ENCODE measurements at places on chromosomes 6 and 20.

GRCh38 chr6:33994472-33995308 is 151.2 kb downstream of the GRM4 start:
- no peak for DNase-seq

GRCh38 chr20:5393218-5393870 is 76.6 kb upstream of the PROKR2 start:
- DNase-seq, result no peak

GRCh38 chr6:15614277-15614676 is 48.6 kb downstream of the DTNBP1 start:
- no peak for DNase-seq

DNA sequence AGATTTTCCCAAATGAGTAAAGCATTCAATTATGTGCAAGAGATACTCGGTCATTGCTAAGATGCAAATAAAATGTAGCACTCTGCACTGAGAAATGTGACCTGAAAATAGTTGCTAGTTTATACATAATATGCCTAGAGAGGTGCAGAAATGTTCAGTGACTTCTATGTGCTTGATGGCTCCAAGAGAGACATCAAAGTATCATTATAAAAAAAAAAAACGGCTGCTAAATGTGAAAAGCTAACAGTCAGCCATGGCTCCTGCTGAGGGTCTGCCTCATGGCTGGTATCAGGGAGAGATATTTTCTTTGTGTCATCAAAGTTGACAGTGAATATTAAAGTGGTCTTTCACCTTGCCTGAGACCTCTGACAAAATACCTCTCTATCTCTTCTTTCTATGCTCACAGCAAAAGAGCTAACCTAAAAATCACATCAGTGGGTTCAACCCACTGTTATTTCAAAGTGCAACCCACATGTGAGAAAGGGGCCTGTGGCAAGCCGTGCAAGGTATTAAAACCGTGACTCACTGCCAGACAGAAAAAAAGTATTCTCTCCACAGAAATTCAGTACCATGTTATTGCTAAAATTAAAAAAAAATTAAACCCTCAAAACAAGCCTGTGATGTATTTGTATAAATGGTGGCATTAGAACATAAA is 259.0 kb downstream of the HIVEP2 start:
- DNase-seq, result no peak

- DNase-seq, result peak; percentile 27
Measured at GRCh38 chr20:62651285-62652021, 9.2 kb downstream of the SLCO4A1 start.

DNA sequence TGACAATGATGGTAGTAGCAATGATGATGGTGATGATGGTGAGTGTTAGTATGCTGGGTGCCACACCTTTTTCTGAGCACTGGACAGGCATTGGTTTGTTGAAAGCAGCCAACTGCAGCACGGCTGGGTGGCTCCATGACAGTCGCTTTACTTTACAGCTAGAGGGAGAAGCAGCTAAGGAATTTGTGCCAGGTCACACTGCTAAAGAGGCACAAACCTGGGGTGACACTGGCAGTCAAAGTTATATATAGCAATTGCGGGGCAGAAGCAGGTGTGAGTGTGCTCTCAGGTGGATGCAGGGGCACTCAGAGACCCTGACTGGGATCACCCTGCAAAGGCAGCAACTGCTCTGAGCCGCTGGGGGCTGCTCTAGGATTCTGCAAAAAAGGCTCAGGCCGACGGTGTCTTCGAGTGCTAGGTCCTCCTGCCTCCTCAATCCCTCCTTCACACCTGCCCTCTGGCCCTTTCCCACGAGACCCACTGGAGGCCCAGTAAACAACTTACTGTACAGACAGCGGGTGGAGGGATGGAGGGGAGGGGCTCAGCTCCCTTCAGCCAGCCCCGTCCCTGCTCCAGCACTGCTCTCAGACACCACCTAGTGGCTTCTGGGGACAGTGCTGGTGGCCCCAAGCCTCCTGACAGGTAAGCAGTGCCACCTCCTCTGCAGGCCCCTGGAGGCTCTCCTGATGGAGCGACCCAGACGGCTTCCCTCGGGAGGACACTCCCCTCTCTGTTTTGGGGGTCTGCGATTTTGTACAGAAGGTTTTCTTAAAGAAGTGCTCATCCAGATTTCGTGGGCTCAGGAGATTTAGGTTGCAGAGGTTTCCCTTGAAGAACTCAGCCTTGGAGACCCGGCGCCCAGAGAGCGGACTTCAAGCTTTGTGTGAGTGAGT is 4.4 kb upstream of the RPS21 start:
- peak; percentile 70 for DNase-seq

DNA sequence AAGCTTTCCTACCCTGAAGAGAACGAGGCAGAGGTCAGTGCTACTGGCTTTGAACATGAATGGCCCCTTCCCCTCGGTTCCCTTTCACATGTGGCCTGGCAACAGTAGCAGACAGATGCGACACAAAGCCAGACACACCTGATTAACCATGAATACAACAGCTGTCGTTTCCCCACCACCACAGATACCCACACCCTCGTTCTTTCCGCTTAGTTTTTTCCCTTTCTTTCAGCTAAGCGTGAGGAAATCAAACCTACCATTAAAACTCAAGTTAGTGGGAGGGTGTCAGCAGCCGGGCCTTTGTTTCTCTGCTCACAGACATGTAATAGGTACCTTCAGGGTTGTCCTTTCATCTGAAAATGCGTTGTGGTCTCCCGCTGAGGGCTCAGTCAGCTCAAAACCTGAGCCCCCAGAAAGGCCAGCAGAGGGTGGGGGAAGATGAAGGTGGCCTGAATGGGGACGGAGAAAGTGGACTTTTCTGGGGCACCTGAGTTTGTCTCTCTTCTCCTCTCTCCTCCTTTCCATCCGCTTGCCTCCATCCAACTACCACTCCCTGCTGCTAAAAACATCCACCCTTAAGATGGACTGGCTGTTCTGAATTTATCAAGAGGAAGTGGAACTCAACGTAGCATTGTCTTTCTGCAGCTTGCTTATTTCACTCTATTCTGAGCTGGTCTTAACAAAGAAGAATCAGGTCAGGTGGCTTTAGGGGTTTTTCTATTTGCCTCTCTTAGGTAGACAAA is 516.6 kb upstream of the JARID2 start:
- DNase-seq, result no peak

DNA sequence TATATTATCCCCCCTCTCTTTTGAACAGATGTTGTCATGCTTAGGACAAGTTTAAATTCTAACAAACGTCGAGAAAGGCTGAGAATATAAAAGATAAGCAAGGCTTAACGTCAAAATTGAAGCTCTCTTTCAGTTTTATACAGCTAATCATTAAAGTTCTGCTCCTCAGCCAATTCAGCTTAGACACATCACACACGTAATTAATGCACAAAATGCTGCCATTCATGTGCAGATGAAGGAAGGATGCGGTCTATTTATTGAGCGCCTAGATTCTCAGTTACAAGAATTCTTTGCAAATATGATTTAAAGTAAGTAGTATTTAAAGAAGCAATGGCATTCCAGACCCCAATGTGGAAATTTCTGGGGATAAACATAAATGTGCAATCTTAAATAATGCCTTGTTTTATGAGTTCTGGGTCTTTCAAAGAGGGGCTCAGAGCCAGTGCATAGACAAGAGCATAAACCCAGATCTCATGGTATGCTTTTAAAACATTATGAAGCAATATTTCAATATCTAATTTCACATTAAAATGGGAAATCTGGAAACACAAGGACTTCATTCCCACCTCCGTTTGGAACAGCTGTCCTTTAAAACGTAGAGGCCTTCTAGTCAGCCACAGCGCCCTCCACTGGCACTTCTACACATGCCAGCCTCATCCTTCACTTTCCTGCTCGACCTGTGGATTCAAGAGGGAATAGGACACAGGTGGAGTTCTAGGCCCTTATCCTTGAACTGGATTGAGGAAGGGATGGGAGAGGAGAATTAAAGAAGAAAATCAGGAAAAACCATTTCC is 85.8 kb downstream of the LYRM4 start:
- no peak for DNase-seq

DNA sequence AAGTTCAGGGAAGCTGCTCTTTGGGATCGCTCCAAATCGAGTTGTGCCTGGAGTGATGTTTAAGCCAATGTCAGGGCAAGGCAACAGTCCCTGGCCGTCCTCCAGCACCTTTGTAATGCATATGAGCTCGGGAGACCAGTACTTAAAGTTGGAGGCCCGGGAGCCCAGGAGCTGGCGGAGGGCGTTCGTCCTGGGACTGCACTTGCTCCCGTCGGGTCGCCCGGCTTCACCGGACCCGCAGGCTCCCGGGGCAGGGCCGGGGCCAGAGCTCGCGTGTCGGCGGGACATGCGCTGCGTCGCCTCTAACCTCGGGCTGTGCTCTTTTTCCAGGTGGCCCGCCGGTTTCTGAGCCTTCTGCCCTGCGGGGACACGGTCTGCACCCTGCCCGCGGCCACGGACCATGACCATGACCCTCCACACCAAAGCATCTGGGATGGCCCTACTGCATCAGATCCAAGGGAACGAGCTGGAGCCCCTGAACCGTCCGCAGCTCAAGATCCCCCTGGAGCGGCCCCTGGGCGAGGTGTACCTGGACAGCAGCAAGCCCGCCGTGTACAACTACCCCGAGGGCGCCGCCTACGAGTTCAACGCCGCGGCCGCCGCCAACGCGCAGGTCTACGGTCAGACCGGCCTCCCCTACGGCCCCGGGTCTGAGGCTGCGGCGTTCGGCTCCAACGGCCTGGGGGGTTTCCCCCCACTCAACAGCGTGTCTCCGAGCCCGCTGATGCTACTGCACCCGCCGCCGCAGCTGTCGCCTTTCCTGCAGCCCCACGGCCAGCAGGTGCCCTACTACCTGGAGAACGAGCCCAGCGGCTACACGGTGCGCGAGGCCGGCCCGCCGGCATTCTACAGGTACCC is at the start of gene ESR1:
Gene ESR1, plus strand, starts transcription at position 170 of the 858 bp plus-strand sequence. Its CDS starts 231 bp downstream, at position 401.
- DNase-seq, result no peak

DNA sequence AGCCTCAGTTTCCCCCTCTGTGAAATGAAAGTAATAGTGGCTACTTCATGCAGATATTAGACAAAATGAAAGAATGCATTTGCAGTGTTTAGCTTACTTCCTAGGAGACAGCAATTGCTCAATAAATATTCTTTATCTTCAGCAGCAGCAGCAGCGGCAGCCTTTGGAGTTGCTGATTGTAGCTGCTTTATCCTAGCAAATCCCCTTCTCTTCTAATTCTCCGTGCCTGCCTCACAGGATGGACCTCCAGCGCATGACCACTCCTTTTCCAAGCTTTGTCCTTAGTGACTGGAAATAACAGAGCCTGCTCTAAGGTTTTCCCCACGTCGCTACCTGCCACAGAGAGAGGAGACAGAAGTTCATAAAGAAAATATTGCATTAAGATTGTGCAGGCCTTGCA is 279.8 kb downstream of the TSHZ2 start:
- DNase-seq, result no peak

- no peak for DNase-seq
Measured at GRCh38 chr20:45545754-45546453, 1.3 kb downstream of the EPPIN start.

DNA sequence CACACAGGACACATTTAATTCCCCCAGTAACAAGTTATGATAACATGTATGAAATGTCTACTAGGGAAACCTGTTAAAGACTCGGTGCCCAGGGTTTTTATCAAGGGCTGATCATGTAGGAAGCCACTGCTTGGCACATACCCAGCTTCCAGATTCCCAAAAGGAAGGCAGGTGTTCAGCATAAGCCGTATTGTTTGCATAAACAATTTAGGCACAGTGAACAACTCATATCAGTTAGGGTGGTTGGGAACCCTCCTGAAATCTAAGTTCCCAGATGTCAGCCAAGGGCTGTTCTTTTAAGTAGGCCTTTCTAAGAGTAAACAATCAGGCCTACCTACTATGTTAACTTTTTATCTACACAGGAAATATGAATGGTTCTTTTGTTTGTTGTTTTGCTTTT is 74.1 kb downstream of the ASXL1 start:
- DNase-seq, result no peak

DNA sequence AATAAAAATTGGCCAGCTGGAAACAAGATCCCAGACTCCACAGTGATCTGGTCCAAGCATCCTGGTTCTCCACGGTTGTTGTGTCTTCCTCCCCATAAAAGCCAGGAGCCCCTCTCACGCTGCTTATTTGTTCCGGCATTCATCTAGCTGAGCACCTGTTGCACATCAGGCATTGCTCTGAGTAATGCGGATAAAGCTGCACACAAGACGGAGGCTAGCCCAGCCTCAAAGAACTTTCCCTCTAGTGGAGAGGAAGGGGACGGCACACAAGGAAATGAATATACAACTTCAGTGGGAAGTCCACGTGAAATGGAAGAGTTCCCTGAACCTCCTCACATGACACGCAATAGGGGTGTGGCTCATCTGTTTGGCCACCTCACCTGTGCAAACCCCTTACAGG is 30.3 kb upstream of the NXT1 start:
- DNase-seq, result no peak

- no peak for DNase-seq
Measured at GRCh38 chr6:129251669-129252376, 368.9 kb downstream of the LAMA2 start.

- DNase-seq, result no peak
Measured at GRCh38 chr6:170175644-170176135, 115.2 kb downstream of the DLL1 start.

DNA sequence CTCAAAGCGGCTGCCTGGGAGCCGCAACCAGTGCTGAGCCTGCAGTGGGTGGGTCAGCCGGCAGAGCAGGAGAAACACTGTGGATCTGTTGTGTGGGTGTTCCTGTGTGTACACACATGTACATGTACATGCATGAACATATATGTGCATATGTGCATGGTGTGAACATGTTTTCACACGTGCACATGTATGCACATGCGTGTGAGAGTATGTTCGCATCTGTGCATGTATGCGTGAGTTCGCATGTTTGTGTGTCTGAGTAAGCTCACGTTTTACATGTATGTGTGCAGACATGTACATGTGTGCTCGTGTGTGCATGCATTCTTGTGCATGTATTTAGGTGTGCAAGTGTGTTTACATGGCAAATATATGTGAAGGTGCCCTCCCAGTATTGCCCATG is 302.6 kb downstream of the CDH4 start:
- DNase-seq, result no peak

- DNase-seq, result no peak
Measured at GRCh38 chr20:44924541-44924940, 14.7 kb downstream of the PABPC1L start.

- DNase-seq, result no peak
Measured at GRCh38 chr6:165511807-165512206, 151.2 kb downstream of the PDE10A start.

- DNase-seq, result no peak
Measured at GRCh38 chr20:31811796-31812728, 7.1 kb upstream of the MYLK2 start.

- DNase-seq, result peak; percentile 41
Measured at GRCh38 chr6:8006208-8006607, 58.0 kb downstream of the BLOC1S5 start.

- DNase-seq, result no peak
Measured at GRCh38 chr6:8535519-8535918, 100.2 kb upstream of the SLC35B3 start.

- no peak for DNase-seq
Measured at GRCh38 chr6:46039646-46040045, 24.0 kb upstream of the CLIC5 start.

GRCh38 chr6:91477688-91478087 is 890.8 kb upstream of the MAP3K7 start:
- no peak for DNase-seq

- no peak for DNase-seq
Measured at GRCh38 chr6:131673184-131673583, 28.0 kb downstream of the OR2A4 start.

Data from hematopoietic multipotent progenitor cell treated with erythropoietin and hydrocortisone succinate and interleukin-3 and kit ligand, for 17 days (in vitro differentiated cells).